ENCODE measurements at places on chromosomes 4 and X.

GRCh38 chrX:16130707-16131106 is 7.3 kb downstream of the GRPR start:
- no peak for DNase-seq

GRCh38 chrX:3443184-3443583 is 96.7 kb upstream of the MXRA5 start:
- DNase-seq: no peak

DNA sequence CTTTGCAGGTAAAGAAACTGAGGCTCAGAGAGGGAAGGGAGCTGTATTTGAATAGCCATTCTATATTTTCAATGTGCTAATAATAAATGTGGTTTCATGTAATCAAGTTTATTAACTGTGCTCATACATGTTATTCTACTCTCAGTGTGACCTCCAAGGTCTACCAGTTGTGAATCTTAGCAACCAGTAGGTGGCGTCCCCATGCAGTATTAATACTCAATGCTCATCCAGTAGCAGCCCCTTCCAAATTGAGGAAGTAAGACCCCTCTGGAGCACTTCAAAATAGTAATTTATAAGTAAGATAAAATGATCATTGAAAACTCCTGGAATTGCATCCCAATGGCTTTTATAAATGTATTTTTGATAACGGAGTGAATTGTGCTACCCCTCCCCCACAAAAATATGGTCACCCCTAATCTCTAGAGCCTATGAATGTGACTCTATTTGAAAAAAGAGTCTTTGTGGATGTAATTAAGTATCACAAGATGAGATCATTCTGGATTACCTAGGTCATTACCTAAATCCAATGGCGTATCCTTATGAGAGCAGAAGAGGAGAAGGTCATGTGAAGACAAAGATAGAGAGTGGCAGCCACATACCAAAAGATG is 20.4 kb upstream of the SEPSECS start:
- DNase-seq: peak; percentile 55

DNA sequence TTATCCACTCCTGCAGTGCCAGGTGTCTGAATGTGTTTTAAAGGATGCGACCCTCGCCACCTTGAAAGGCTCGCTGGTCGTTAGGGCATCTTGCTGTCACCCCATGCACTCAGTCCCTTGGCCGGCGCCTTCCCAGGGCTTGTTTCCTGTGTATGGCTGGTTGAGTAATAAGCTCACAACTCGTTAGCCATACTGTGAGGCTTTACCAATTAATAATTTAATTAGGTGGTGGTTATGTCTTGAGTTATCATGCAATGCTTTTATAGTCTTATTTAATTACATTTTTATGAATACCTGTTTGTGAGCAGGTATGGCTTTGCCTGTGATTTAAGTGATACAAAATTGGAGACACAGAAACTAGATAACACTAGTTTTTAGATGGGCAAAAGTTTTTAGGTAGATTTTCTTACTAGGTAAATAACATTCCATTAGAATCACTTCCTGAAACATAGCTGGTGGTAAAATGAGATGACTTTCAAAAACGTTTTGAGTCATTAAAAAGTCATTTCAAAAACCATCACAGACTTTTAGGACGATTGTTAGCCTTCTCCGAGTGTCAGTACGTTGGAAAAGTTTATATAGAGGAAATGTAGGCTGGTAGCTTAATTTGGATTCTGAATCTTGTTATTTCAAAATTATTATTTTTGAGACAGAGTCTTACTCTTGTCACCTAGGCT is 18.2 kb downstream of the PTTG2 start:
- DNase-seq: peak; percentile 39

DNA sequence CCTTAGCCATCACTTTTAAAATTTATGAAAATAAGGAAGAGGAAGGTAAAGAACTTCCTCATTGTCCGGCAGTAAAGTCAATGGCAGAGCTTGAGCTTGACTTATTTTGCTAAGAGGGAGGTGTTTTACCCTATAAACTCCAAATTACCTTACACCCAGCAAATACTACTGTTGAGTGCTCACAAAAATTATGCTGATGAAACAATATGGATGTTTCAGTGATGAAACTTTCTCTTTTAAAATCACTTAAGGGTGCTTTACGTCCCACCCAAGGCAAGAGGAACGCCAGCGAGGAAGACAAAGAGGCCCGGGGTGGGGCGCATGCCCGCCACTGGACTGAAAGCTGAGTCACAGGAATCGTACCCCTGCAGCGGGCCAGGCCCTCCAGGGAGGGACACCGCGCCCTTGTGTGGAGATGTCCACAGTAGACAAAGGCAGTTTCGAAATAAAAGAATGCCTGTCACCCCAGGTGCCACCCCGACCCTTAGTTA is 560 bp upstream of the TMSB4X start:
- peak; percentile 59 for DNase-seq

GRCh38 chr4:141541851-141542250 is 94.5 kb upstream of the IL15 start:
- DNase-seq: no peak

DNA sequence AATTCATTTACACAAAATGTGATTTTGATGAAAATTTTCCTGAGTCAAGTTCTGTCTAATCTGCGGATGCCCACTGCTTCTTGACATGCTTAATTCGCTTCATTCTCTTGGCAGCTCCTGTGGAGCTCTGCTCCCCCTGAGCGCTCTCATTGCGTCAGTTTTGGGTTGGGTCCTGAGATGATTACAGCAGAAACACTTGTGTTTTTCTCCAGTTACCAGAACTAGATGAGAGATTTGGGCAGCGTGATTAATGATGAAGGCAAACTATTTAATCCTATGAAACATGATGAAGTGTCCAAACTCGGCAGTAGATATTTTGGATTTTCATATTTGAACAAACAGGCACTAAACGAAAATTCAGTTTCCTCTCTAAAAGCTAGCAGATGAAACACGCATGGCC is 4.2 kb upstream of the CXCL1 start:
- no peak for DNase-seq

DNA sequence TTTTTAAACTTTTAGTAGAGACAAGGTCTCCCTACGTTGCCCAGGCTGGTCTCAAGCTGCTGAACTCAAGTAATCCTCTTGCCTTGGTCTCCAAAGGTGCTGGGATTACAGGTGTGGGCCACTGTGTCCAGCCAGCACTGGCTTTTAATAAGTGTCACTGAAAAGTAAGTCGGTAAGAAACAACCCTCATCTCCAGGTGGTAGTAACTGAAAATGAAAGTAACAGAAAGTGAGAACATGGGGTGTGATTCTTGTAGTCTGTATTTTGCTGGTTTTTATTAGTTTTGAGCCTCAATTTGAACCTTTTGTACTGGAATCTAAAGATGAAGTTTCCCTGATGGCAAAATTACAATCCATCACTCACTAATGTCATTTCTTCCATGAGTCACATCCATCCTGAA is 238.1 kb upstream of the AGA start:
- no peak for DNase-seq

DNA sequence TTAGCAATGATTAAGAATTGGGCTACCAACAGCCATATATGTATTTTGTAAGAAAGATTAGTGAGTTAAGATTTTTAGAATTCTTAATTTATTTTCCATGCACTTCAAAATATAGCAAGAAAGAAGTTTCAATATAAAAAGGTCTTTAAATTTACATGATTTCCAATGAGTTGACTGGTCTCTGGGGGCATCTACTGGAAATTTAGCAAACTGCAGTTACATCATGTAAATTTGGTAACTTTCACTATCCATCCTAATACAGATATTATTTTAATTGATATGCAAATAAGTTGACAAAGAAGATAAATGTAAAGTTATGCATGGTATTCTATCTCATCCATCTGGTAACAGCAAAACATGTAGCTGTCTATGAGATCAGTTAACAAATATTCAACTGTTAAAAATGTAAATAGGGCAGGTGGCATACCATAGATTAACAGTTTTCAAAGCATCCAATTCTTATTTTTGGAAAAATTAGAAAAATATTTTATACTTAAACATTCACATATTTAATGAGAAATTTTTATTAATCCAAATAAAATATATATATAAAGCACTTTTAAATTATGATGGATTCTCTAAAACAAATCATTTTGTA is 29.1 kb downstream of the TTC29 start:
- DNase-seq: peak; percentile 54

DNA sequence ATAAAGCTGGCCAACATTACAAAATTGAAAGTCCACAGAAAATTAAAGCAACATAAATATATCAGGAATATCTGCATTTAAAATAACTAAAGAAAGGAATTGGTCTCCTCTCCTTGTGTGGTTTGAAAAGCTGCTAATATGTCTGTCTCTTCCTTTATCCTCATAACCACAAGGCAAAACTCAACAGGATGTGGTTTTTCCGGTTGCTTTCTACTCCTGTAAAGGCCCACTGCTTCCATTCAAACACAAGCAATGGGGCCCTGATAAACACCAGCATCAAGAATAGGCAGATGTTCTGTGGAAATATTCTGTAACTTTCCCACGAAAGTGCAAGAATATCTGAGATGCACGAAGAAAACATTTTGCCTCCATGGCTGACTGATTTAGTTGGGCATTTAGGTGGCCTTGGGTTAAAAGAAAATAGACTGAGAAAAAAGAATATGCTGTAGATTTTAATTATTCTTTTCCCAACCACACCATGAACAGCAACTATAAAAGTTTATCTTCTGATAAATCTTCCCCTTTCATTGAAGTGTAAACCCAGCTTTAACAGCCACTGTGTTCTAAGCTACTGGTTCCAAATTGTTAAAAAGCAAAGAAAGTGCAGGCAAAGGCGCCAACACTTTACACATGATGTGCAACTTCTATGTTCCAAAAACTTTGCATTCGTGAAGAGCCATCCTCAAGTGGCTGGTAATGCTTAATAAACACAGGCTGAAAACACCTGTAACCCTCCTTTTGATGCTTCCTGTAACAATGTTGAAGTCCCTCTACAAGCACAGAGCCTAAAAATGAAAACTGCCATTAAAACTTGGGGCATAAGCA is 50.5 kb upstream of the NDST3 start:
- DNase-seq: peak; percentile 35

- no peak for DNase-seq
These were observed 205.4 kb downstream of the SHROOM3 start for GRCh38 chr4:76640353-76640910.

- DNase-seq: no peak
These were observed 64.5 kb downstream of the GABRB1 start for GRCh38 chr4:47095884-47096283.

GRCh38 chr4:866068-866760 is 40.3 kb upstream of the CPLX1 start:
- DNase-seq: no peak

DNA sequence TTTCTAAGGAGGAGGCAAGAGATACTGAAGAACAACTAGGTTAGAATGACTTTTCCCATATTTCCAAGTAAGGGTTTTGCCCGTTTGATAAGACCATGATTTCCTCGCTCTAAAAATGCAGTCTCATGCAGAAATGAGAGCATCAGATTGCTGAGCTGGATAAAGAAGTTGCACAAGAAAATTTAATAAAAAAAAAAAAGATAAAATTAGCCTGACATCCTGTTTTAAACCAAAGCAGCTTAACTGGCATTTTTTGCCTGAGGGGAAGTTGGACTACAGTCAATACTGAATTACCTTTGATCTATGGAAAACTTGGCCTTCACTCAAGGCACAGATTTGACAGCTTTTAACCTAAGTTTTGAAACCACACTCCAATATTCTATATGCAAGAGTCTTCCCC is 208.4 kb downstream of the GASK1B start:
- DNase-seq: no peak

DNA sequence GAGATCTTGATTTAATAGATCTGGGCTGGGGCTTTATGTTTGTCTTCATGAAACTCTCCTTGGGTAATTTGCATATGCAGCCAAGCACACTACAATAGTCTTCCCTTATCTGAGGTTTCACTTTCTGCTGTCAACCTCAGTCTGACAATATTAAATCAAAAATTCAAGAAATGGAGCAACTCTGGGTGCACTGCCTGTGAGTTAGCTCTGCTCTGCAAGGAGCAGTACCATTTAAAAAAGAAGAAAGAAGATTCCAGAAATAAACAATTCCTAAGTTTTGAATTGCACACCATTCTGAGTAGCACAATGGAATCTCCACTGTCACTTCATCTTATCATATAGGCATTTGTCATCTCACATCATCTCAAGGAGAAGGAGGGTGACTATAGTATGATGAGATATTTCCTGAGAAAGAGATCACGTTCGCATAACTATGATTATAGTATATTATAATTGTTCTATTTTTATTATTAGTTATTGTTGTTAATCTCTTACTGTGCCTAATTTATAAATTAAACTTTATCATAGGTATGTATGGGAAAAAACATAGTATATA is 9.4 kb downstream of the FNIP2 start:
- DNase-seq: no peak

DNA sequence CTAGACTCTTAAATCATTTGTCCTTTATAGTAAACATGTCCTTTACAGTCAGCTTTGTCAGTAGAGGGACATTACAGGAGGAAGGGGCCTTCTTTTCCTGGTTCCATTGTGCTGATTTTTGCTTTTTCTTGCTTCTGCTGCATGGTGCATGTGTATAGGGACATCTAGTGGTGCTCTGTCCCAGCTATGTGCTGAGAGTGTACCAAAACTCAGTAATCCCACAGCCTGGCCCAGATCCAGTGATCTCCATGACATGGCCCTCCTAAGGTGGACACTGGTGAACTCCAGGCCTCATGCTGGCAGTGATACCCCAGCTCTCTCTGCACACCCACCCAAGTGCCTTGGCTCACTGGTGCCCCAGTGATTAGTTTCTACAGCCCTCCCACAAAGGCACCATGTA is 45.2 kb downstream of the MAGEB17 start:
- DNase-seq: peak; percentile 15

- DNase-seq: no peak
These were observed 19.2 kb downstream of the MEPE start for GRCh38 chr4:87851953-87852352.

DNA sequence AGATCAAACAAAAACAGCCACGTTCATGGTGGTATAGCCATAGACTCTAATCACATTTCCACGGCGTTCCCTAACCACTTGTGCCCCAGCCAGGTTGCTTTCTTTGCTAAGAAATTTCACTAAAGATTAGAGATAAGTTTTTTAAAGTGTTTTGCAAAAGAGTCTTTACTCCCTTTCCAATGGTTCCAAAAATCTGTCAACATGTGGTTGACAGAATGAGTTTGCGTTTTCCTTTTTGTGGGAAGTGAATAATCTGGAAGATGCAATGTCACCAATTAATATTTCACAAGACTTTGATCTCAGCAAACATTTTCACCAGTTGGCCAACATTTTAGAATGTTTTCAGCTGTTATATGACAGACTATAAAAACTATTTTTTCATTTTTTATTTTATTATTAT is 35.3 kb downstream of the CXCL1 start:
- no peak for DNase-seq

- no peak for DNase-seq
These were observed 125.8 kb upstream of the TEX13C start for GRCh38 chrX:125193921-125194320.

DNA sequence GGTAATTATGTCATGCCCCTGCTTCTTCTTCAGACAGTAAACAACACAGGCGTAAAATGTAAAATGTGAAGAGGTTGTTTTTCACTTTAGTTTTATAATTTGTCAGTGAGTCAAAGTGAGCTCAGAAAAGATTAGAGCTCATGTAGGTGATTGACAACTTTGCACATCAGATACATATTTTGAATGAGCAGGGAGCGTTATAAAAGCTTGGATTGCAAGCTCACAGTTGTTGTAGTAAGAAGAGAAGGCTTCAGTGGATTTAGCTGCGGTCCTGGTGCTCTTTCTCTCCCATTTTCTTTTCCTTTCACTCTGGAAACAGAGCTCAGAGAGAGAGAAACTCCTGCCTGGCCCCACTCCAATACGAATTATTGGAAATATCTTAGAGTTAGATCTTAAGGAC is 26.4 kb downstream of the MTMR1 start:
- no peak for DNase-seq

Data from ACHN (cell line).